Astrocyte of the hippocampus (primary cell): ENCODE measurements at places on chromosomes 6 and 20.

GRCh38 chr20:7195704-7196103, 428.2 kb downstream of the BMP2 start:
- peak; percentile 77 for DNase-seq

DNA sequence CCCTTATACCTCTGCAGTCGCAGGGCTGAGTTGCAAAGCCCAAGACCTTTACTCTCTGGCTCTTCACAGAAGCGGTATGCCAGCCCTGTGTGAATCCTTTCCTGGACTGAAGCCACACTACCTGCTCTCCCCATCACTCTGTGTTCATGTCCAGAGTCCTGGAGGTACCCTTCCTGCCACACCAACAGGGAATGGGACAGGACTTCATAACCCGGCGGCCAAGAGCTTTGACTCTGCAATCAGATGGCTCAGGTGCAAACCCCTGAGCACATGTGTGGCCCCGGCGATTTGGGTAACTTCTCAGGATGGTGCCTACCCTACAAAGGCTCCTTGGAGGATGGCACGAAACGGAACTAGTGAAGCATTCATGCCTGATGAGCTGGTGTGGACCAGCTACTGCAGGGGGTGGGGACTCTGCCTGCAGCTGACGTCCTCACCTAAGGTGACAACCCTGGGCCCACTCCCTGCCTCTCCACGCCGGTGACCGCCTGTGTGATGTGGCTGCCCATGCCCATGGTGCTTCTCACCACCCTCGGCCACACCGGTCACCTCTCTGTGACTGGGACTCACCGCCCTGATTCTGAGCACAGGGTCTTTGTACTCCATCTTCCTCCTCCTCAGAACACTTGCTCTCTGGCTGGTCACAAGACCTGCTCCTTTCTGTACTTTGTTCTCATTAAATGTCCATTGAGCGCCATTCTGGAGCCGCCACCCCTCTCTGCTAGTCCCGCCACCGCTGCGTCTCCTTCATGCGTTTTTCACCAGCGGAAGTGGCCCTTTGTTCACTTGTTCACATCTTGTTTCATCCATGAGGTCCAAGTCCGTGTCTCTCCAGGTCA, 116.7 kb downstream of the SULF2 start:
- DNase-seq, result no peak

DNA sequence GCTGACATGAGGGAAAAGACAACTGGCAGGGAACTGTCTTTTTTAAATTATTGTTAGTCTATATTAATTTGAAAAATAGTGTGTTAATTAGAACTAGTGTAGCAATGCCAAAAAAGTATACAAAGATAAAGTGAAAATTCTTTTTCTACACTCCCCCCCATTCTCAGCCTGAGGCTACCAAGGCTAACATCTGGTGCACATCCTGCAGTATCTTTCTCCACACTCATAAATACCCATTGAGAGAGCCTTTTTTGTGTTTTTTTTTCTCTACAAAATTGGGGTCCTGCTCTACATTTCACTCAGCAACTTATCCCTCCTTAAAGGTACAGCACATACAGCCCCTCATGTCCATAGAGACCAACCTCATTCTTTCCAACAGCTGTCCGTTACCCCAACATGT, 20.7 kb downstream of the PREX1 start:
- DNase-seq, result no peak

- DNase-seq, result peak; percentile 11
These were observed 33.2 kb upstream of the PCMTD2 start for GRCh38 chr20:64222291-64222735.

GRCh38 chr6:144809120-144809519, 524.0 kb downstream of the UTRN start:
- peak; percentile 4 for DNase-seq

GRCh38 chr6:131356161-131356560, 216.9 kb upstream of the ARG1 start:
- DNase-seq, result no peak

DNA sequence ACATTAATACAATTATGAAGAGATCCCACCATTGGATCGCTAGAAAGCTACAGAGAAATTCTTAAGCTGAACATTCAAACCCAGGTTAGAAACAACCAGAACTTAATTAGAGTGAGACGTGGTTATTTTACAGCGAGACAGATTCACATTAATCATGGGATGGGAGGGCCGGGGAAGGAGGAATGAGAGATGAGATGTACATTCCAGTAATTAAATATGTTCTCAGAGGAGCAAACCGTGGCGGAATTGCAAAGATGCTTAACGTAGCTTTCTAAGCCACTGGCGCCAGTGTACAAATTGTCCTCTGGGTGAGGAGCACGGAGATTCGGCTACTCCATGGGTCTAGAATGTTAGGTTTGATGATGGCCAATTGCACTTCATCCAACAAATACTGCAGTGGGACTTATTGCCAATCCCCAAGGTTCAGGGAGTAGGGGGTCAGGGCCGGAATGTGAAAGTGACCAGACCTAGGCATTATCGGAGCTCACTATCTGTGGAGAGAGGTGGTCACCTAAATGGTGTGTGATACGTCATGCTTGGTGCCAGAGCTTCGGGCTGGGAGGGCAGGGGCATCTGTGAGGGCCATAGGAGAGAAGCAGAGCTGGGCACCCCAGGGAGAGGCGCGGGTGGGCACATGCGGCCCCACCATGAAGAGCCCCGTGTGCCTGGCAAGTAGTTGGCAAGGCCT, 114.7 kb downstream of the EDN3 start:
- DNase-seq, result no peak

DNA sequence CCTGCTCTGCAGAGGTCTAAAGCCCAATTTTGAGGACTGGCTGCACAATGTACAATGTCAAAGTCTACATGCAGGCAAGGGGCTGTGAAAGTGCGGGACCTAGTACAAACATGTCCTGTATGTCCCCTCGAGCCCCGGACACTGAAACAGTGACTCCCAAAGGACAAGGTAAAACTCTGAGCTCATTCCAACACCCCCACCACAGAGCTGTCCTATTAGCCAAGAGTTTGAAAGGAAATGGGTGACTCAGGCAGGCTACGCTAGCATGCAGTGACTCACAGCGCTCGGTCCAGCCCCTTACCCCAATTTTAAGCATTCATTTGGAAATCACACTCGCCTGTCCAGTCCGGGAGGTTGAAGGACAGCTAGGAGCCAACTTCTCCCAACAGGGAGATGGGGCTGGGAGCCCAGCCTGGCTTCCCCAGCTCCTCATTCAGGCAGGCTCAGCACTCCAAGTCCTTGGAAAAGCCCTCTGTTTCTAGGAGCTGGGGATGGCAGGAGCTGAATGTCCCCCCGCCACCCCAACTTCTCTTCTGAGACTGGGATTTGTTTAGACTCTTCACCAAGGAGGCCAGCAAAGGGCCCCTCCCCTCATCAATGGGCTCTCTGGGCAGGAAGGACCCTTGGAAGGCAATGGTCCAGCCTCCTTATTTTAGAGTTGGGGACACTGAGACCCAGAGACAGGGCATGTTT, 3.9 kb downstream of the SDC4 start:
- peak; percentile 92 for DNase-seq

GRCh38 chr20:51880188-51880587, 77.9 kb upstream of the SALL4 start:
- no peak for DNase-seq

- DNase-seq, result no peak
These were observed 36.4 kb downstream of the RIPOR2 start for GRCh38 chr6:24899136-24899996.

DNA sequence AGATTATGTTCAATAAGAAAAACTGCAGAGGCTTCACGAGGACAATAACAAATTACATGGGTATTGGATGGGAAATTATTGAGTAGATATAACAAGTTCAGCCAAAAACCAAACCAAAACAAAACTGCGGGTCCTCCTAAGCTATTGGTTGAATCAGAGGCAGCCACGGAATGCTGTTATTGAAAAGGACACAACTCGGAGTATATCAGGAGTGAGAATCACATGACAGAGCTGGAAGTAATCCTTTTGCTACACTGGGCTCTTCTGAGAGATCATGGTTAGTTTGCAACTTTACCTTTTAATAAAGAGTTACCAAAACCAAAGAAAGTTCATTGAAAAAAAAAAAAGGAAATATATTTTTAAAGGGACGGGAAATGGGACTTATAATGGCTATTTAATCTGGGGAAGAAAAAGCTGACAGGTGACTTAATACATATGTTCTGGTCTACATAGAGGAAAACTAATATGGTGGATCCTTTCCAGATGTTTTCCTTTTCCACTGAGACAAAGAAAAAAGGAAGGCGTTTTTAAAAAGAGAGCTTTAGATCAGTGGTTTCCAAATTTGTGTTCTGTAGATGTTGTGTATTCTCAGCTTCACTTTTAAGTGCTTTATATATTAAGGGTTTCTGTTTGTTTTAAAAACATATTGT, 6.9 kb upstream of the CITED2 start:
- DNase-seq, result peak; percentile 55

DNA sequence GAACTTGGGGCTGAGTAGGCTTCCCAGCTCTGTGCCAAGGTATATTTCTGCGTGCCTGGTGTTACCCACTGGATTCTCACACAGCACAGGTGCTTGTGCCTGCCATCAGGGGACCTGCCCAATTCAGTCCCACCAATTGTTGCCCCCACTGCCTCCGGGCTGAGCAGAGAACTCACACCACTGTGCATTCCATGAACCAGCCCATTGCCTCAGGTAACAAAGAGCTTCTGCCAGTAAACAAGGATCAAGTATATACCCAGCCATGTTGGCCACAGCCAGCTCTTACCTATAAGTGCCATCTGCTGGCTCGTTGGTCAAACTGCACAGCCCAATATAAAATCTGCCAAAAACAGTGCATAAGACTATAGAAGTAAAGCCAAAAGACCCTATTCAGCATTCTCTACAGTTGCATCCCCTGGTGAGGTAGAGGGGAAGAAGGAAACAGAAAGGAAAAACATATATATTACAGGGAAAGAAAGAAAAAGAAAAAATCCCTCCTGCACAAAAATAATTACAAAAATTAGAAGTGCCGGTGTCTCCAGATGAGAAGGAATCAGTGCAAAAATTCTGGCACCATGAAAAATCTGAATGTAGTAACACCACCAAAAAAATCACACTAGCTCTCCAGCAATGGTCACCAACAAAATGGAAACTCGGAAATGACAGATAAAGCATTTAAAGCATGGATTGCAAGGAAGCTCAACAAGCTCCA, 241.4 kb downstream of the IBTK start:
- DNase-seq, result no peak

DNA sequence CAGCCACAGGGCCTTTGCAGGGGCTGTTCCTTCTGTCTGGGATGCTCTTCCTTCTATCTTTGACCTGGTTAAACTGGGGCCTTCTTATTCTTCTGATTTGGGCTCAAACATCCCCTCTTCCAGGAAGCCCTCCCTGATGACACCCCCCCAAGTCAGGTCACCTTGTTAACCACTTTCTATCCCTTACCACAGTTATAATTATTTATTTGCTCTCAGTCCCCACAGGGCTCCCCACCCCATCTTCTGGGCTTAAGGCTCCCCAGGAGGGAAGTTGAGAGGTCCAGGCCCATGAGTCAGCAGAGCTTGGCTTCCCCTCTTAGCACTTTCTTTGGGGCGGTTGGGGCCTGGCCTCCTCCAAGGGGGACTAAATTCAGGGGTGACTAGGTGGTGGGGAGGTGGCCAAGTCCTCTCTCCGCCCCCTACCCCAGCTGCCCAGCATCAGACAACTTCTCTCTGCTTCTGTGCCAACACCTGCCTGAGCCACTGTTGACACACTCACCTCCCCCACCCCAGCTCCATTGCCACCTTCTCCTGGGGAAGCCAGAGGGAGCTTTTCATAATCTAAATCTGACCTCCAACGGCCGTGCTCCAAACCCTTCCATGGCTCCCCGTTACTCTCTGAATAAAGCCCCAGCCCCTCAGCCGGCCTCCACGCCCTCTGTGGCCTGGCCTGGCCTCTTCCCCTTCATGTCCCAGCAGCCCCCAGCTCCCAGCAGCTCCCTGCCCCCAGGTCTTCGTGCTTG, 70.0 kb downstream of the CEBPB start:
- no peak for DNase-seq

DNA sequence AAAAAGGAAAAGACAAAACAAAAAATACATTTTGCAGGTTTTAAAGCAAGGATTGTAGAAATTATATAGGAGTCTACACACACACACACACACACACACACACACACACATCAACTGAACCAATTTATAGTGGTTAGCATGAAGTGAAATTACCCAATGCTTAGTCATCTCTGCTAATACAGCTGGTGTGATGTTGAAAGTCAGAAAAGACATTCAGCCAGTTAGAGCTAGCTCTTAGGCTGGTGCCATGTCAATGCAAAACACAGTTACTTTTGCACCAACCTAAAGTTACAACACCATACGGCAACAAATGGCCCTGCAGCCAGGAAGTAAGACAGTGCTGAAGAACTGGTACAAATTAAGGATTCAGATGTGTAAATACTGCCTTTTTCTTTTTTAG, 15.2 kb downstream of the FAM210B start:
- peak; percentile 70 for DNase-seq

DNA sequence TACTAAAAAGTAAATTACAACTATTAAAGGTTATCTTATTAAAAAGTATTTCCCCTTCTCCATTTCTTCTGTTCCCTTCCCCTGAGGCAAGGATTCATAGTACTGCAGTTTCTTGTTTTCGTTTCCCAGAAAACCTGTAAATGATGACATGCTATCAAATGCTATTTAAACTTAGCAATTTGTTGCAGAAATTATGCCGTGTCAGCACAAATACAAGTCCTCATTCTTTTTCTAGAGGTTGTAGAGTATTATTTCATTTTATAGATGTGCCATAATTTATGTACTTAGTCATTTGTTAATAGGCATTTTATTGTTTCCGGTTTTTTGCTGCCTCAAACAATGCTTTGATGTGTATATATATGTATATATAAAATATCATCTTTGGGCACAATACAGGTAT, 268.4 kb downstream of the PLCB1 start:
- no peak for DNase-seq

DNA sequence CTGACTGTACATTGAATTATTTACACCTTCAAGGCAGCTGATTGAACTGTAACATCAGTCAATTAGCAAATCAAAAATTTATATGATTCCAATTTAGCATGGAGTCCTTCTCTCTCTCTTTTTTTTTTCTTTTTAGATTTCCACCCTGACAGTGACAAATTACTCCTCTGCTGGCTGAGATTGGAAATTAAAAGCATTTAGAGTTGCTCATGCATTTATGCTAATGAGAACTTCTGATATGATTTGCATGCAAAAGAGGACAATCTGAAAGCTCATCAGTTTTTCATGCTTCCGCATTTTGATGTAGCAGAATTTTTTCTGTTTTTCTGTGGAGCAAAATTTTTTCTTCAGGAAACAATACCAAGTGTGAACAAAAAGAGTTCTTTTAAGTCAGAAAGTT, 130.5 kb upstream of the NOX3 start:
- no peak for DNase-seq

GRCh38 chr6:161545741-161546140, 271.9 kb upstream of the AGPAT4 start:
- no peak for DNase-seq
